Myocyte (in vitro differentiated cells): ENCODE measurements at places on chromosomes 5 and 9. TPM values are rescaled to one million over a fixed set of nuclear protein-coding genes. Genes with fewer than 3 reads are reported as not detected.

The WNT8A gene
- not detected in 2 replicates for total RNA-seq

GRCh38 chr9:119368681-119369581 lies at the start of gene BRINP1:
Gene BRINP1 (minus strand): TSS chr9:119369435. CDS start chr9:119313355, 56,080 bp downstream.
- DNase-seq = peak; percentile 53

DNA sequence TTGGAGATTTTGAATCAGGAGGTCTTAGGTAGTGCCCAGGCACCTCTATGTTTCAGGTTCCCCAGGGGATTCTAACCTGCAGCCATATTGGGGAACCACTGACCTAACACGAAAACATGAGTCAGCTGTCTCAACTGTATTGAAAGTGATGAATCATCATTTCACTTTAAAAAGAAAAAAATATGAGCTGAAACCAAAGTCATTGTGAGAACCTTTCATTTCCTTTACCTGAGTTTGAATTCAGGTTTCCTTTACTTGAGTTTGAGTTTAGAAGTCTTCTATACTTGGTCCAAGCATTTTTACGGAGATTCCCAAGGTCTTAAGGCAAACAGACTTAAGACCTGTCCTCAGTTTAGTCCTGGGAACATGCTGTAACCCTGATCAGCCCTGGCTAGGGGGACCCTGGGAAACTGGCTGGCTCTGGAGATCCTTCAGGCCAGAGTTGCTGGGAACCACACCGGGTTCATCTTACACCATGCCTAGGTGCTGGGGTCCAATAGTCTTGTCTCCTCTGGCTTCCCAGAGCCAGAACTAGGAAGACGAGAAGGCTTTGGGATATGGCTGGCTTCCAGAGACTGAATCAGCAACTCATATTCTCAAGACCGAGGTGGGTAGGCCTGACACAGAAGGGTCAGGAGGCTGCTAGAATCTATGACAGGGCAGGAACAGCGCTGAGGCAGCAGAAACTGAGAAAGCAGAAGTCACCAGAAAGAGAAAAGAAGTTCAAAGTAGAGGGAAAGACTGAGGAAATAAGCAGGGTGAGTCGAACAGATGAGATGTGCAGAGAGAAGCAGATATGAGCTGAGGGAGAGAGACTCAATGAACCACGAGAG lies 16.4 kb upstream of the PDCD1LG2 start:
- peak; percentile 81 for DNase-seq

GRCh38 chr5:66788556-66788955 lies 192.4 kb downstream of the MAST4 start:
- DNase-seq = no peak
